GM12891 (cell line): ENCODE measurements at places on chromosomes 2 and 18.

GRCh38 chr18:23146861-23147469 lies 11.7 kb downstream of the CABLES1 start:
- DNase-seq: no peak

DNA sequence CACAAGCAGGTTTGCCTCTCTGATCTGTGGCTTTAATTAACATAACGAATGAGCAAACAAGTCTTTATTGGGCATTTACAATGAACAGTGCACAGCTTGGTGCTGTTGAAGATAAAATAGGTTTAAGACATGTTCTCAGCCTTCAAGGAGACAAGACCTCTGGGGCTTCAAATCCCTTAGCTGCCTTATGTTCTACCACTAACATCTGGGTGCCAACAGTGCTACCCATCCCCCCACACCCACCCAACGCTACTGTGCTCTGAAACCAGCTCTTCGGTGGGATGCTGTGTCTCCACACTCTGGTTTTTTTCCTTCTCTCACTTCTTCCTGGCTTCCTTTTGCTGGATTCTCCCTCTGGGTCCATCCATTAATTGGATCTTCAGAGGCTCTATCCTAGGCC lies 14.1 kb upstream of the B3GNT2 start:
- no peak for DNase-seq

GRCh38 chr2:136394136-136395060 lies 276.4 kb upstream of the CXCR4 start:
- no peak for DNase-seq

GRCh38 chr2:175004980-175005732 lies at the start of gene CHN1:
Gene CHN1, minus strand, starts transcription at chr2:175005381. Its CDS starts 469 bp downstream, at chr2:175004912.
- peak; percentile 56 for DNase-seq
